ENCODE measurements at places on chromosomes 2 and 18. TPM values are rescaled to one million over a fixed set of nuclear protein-coding genes. Genes with fewer than 3 reads are reported as not detected.

MAP4K4 gene
- total RNA-seq: 105 TPM

C2orf66 gene
- not detected for total RNA-seq

RFTN2 gene
- total RNA-seq: not detected

GCG gene
- total RNA-seq: not detected

TRIM54 gene
- 0.17 TPM for total RNA-seq

DSG4 gene
- total RNA-seq: not detected

FZD7 gene
- total RNA-seq: 0.47 TPM

FBXO15 gene
- total RNA-seq: 2.6 TPM

STARD7 gene
- 92.9 TPM for total RNA-seq

CFAP53 gene
- 1.6 TPM for total RNA-seq

CRYBA2 gene
- not detected for total RNA-seq

MAPK4 gene
- total RNA-seq: not detected

PASK gene
- total RNA-seq: 309 TPM

IL1A gene
- total RNA-seq: 0.15 TPM

SIX3 gene
- total RNA-seq: not detected

PKDCC gene
- not detected for total RNA-seq

CELF4 gene
- total RNA-seq: not detected

PAX8 gene
- 1.7 TPM for total RNA-seq

NLRC4 gene
- total RNA-seq: 0.20 TPM

WBP1 gene
- total RNA-seq: 108 TPM

KLHL41 gene
- 0.81 TPM for total RNA-seq

UGT1A6 gene
- total RNA-seq: not detected

GREB1L gene
- total RNA-seq: not detected

C2orf80 gene
- total RNA-seq: not detected
